Activated CD8-positive, alpha-beta memory T cell treated with anti-CD3 and anti-CD28 coated beads, Interleukin-2, amount 50 U/mL, for 48 hours (primary cell): ENCODE measurements at places on chromosomes 4 and X.

GRCh38 chr4:8556341-8557150, 23.6 kb upstream of the GPR78 start:
- DNase-seq = no peak

DNA sequence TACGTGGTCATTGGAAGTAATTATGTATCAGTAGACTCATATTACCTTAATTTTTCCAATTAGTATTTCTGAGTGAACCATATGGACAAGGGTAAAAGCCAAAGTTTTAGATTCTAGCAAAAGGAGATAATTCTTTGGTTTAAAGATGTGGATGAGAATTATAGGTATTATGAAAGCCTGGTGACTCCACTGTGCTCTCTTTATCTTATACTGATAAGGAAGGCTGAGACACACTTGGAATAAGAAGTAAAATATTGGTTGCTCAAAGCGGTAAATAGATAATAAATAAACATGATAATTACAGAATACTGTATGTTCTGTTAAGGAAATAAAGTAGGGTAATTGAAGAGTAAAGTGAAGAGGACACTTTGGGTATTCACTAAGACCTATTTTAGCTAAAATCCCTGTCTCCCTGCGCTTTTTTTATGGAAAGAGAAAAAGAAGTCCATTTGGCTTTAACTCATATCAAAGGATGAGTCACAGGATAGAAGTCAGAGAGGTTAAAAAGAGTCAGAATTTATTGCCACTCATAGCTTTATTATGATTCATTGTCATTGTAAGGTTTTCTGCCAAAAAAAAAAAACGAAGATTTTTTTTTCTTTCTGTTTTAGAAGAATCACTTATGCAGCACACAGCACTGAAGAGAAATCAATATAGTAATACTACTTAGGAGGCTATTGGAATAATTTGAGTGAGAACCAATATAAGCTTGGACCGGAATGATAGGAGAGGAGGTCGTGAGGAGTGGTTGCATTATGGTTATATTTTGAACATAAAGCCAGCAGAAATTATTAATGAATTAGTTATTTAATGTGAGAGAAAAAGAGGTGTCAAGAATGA, 2463.1 kb downstream of the ARAP2 start:
- DNase-seq = no peak

- no peak for DNase-seq
Observed at GRCh38 chr4:173171987-173172386, 3.4 kb downstream of the GALNT7 start.

GRCh38 chr4:8689741-8690140, 97.2 kb downstream of the CPZ start:
- peak; percentile 10 for DNase-seq

- no peak for DNase-seq
Observed at GRCh38 chr4:158444621-158445020, 77.1 kb upstream of the RXFP1 start.
